ENCODE measurements at places on chromosomes 3 and 15. TPM values are rescaled to one million over a fixed set of nuclear protein-coding genes. Genes with fewer than 3 reads are reported as not detected.

TNIK gene
- 2.4 TPM for total RNA-seq

ZBED2 gene
- 8.3 TPM for total RNA-seq

PRR20G gene
- total RNA-seq = not detected

SNX4 gene
- total RNA-seq = 26.0 TPM

PARL gene
- total RNA-seq = 36.0 TPM

B3GNT5 gene
- total RNA-seq = 22.9 TPM

LEO1 gene
- 20.5 TPM for total RNA-seq

CCR1 gene
- total RNA-seq = not detected

ADGRG7 gene
- total RNA-seq = not detected

CACNA2D2 gene
- not detected for total RNA-seq

POLQ gene
- total RNA-seq = 5.5 TPM

CADPS gene
- under 0.01 TPM for total RNA-seq
